ENCODE measurements at places on chromosomes 1 and 21. TPM values are rescaled to one million over a fixed set of nuclear protein-coding genes. Genes with fewer than 3 reads are reported as not detected.
A peak's percentile ranks its signal among the peaks of the same experiment; 100 is the strongest.

- no peak for DNase-seq
Measured at GRCh38 chr1:244207935-244208244, 156.8 kb downstream of the ZBTB18 start.

- peak; percentile 66 for DNase-seq
Measured at GRCh38 chr21:34029743-34030528, 43.4 kb upstream of the MRPS6 start.

GRCh38 chr1:166261511-166261910, 94.7 kb upstream of the FAM78B start:
- no peak for DNase-seq

Gene HSD3B1
- polyA plus RNA-seq = 0.49 TPM

GRCh38 chr1:81867235-81867634, 66.5 kb downstream of the ADGRL2 start:
- DNase-seq = peak; percentile 30

- no peak for DNase-seq
Measured at GRCh38 chr1:72649211-72649888, 367.0 kb upstream of the NEGR1 start.

DNA sequence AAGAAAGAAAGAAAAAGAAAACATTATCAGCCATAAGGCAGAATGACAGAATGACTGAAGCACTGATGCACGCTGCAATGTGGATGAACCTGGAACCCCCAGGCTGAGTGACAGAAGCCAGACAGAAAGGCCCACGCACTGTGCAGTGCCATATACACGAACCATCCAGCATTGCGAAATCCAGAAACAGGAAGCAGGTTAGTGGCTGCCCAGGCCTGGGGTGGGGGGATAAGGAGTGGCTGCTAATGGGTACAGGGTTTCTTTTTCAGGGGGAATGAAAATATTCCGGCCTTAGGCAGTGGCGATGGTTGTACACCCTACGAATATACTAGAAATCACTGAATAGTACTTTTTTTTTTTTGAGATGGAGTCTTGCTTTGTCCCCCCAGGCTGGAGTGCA, 57.0 kb downstream of the CHD5 start:
- no peak for DNase-seq

GRCh38 chr1:67696708-67697107, 11.7 kb downstream of the GADD45A start:
- no peak for DNase-seq

DNA sequence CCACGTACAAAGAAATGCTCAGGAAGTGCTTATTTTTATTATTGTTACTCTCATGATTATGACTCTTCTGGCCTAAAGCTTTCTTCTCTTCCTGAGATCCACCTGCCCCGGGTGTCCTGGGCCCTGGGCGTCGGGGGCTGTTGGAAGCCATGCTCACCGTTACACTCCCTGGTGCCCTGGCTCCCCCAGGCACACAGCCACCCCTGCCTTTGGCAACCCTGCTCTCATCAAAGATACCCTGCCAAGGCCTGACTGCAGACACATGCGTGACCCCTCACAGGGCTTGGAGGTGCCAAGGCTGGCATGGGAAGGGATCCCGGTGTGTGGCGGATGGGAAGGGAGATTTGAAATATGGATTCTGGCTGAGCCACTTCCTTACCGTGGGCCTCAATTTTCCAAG, 3.3 kb upstream of the KISS1 start:
- DNase-seq = no peak

- DNase-seq = no peak
Measured at GRCh38 chr1:172136925-172137324, 283.6 kb upstream of the C1orf105 start.

DNA sequence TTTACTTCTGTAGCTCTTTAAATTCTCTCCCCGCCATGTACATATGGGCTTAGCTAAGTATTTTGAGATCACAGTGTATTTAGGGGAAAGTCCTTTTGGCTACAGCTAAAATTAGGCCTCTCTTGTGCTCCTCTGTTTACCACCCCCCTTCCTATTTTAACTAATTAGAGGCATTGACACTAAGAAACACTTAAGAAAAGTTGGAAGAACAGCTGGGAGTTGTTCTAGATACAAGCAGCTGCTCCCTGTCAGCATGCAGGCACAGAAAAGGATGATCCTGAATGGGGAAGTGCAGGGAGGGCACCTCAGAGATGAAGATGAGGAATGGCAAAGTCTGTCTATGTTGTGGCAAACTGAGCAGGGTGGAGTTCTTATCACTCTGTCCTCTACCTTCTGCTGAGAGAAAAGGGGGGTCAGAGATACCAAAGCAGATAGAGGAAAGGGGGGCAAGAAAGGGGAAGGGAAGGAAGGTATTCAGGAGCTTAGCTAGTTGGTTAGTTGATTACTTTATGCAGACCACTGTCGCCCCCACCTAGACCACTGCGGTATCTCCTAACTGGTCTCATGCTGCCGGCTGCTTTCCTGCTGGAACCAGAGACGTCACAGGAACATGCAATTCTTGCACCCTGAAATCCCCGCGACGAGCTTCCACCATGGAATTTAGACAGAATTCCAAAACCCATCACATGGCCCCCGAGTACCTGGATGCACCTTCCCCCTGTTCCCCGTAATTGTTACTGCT, 82.4 kb upstream of the HOOK1 start:
- DNase-seq = no peak

Gene ATP1A4
- polyA plus RNA-seq = 0.26 TPM

Gene DDR2
- 19.1 TPM for polyA plus RNA-seq

Gene PDIK1L
- 16.2 TPM for polyA plus RNA-seq

- DNase-seq = no peak
Measured at GRCh38 chr1:176531036-176531435, 68.1 kb downstream of the PAPPA2 start.

Gene MAN1C1
- 16.9 TPM for polyA plus RNA-seq

DNA sequence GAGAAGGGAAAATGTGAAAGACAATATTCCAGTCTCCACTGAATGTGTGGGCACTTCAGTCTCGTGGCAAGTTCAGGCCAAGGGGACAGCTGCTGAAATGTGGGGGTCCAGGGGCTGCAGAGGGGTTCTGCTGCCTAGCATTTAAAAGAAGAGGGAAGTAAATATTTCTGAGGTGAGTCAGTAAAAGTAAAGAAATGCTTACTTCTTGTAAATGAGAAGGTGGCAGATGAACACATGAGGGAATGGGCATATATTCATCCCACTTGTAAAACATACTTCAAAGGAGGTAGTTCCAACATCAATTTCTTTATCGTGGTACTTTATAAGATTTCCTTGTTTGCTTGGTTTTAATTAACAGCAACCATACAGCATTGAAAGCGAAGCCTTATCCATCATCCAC, 63.1 kb upstream of the HIVEP3 start:
- DNase-seq = no peak

Gene FOXD2
- 6.6 TPM for polyA plus RNA-seq

DNA sequence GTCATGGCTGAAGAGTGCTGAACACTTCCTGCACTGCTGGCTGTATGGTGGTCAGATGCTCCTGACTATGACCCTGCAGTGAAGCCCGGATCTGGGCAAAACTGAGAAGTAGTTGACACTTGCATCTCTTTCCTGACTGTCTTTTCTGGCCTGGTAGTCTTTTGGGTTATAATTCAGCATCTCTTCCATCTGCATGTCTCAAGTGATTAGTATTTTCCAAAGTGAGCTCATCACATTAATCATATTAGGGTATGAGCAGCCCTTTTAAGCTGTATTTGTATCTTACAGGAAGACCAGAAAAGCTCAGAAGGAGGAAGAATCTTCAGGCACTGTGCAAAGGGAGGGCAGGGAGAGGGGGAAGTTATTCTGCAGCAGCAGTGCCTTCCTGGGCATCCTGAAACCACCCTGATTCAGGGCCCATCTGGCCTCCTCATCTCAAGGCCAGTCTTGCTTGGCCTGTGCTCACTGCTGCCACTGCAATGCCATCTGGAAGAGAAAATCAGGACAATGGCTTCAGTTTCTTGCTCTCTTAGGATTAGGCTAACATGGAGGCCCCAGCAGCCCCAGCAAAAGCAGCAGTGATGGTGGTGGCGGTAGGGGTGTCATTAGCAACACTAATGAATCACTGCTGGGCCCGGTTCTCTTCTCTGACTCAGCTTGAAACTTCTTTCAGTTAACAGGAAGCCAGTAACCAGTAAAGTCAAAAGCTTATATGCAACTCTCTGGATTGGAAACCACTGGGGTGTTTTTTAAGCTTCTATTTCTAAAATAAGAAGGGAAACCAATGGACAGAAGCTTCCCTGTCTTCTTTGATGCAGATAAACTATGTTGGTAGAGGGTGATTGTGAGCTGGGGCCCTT, 63.3 kb upstream of the WDR26 start:
- no peak for DNase-seq

Gene KLHDC7A
- polyA plus RNA-seq = 14.3 TPM

GRCh38 chr1:99131546-99131945, 126.9 kb upstream of the PLPPR5 start:
- no peak for DNase-seq

DNA sequence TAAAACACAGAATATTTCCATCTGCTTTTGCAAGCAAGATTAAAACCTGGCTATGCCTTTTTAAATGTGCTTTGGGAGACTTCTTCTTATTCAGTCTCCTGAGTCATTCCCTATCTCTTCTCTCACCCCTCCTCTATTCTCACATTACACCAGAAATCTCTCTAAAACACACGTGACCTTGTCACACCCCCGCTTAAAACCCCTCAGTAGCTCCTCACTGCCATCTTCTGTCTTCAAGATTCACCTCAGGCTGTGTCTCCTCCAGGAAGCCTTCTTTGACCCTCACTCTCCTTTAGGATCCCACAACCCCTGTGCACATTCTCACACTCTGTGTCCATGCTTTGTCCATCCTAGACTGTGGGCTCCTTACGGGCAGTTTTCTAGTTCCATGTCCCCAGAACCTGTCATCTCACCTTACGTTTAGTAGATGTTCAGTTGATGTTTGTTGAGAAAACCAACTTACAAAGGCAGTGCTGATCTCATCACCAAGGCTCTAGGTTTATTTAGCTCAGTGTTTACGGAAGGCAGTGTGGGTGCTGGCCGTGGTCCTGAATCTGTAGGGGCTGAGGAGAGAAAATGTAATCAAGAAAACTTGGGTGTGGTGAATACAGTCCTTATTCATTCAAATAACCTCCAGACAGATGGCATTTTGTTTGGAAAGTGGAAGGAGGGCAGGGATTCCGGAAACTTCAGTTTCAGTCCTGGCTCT, 143.5 kb downstream of the DMRTA2 start:
- DNase-seq = peak; percentile 77

Gene AMY1A
- polyA plus RNA-seq = 0.40 TPM

GRCh38 chr1:231319080-231319479, 18.6 kb downstream of the EXOC8 start:
- DNase-seq = no peak

- no peak for DNase-seq
Measured at GRCh38 chr1:164040754-164041153, 518.2 kb upstream of the PBX1 start.

Gene SLAMF7
- 0.30 TPM for polyA plus RNA-seq

DNA sequence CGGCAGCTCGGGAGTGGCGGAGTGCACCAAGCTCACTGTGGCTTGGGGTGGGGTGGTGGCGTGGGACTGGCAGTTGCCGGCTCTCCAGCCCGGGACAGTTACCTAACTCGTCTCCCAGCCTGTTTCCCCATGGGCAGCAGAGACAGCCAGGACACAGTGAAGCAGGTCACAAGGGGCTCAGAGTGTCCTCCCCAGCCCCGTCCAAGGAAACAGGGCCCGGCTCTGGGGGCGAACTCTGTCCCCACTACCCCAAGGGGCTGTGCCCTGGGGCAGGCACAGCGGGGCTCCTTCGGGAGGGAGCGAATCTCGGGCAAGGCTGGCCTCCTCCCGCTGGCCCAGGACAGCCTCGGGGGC, 759 bp downstream of the GPR157 start:
- DNase-seq = no peak

- no peak for DNase-seq
Measured at GRCh38 chr21:27681841-27682240, 715.0 kb upstream of the ADAMTS5 start.

DNA sequence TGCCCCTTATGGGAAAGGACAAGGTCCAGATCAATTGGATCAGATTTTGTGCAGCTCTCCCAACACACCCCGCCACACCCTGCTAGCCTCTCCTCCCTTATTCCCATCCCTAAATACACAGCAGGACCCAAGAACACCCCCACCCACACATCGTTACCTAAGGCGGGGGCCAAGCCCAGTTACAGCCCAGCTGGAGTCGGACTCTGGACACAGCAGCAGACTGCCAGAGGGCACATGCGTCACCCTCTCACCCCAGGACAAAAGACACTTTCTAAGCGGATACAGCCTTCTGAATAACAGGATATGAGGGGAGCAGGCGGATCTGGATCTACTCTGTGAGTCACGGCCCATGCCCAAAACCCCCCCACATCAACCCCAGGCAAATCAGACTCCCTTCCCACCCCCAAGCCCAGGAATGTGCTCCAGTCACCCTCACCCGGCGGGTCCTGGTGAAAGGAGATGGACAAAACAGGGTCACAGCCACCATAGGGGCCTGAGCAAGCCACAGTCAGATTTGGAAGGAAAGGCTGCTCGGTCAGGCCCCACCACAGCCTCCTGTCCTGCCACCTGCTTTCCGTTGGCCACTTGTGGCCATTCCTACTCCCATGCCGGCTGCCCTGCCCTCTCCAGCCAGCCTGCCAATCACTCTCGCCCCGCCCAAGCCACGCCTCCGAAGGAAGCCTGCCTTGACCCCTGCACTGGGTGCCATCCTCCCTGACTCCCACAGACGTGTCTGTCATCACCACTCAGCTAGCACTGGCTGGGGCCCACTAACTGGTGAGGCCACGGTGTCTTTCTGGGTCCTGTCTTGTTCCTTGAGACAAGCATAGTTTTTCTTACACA, 4.0 kb downstream of the S100A16 start:
- DNase-seq = peak; percentile 60

GRCh38 chr1:15849775-15850324, 2.3 kb downstream of the SPEN start:
- peak; percentile 89 for DNase-seq

Gene SAMD13
- 5.3 TPM for polyA plus RNA-seq

Gene MIXL1
- polyA plus RNA-seq = 0.45 TPM

- DNase-seq = peak; percentile 19
Measured at GRCh38 chr1:40740039-40740996, 43.3 kb upstream of the KCNQ4 start.

- no peak for DNase-seq
Measured at GRCh38 chr1:35115459-35116383, 36.5 kb downstream of the ZMYM1 start.

Gene IQCC
- 11.4 TPM for polyA plus RNA-seq

DNA sequence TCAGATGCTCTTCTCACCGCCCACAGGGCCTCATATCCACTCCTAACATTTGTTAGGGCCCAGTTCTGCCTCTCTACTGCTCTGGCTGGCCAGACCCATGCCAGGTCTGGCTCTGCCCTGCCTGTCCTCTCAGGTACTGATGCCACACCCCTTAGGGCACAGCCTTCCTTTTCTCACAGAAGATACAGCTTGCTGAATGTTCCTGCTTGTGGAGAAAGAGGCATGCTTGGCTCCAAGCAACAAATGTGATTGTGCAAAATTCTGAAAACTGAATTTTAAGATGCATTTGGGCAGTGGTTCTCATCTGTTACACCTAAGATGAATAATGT, 178.1 kb downstream of the TGFBR3 start:
- DNase-seq = no peak

- no peak for DNase-seq
Measured at GRCh38 chr1:67647036-67647798, 37.8 kb upstream of the GADD45A start.

GRCh38 chr1:186325239-186325638, 49.8 kb downstream of the TPR start:
- no peak for DNase-seq

- DNase-seq = peak; percentile 47
Measured at GRCh38 chr21:28704746-28705145, 287.9 kb downstream of the LTN1 start.

- DNase-seq = no peak
Measured at GRCh38 chr1:4462831-4463484, 191.5 kb upstream of the AJAP1 start.

- no peak for DNase-seq
Measured at GRCh38 chr1:51168266-51168845, 66.3 kb downstream of the C1orf185 start.

Data from renal pelvis (tissue), 12 donors.